Bladder microvascular endothelial cell (primary cell): ENCODE measurements at places on chromosomes 1 and 21. TPM values are rescaled to one million over a fixed set of nuclear protein-coding genes. Genes with fewer than 3 reads are reported as not detected.

Gene S100A7
- total RNA-seq, result not detected in 2 replicates

Gene ZNF695
- total RNA-seq, result 2.3 and 3.3 TPM in 2 replicates

Gene C2CD4D
- not detected in 2 replicates for total RNA-seq

Gene LENEP
- 0.76 TPM in 1 of 2 replicates, not detected in the other for total RNA-seq

Gene PROK1
- total RNA-seq, result not detected in 2 replicates

Gene SMG5
- 36.6 and 91.6 TPM in 2 replicates for total RNA-seq

Gene EFNA1
- total RNA-seq, result 99.7 and 161 TPM in 2 replicates

Gene MANEAL
- total RNA-seq, result 0.32 and 1.6 TPM in 2 replicates

Gene TMPRSS15
- not detected in 2 replicates for total RNA-seq

Gene OR10J1
- total RNA-seq, result not detected in 2 replicates

Gene SMYD2
- total RNA-seq, result 26.2 and 153 TPM in 2 replicates

Gene MAP10
- 0.88 and 1.3 TPM in 2 replicates for total RNA-seq

Gene PLPPR5
- not detected in 2 replicates for total RNA-seq

Gene CYP4Z1
- total RNA-seq, result 0.19 TPM in 1 of 2 replicates, not detected in the other

Gene STRIP1
- 30.6 and 68.2 TPM in 2 replicates for total RNA-seq

Gene LPAR3
- total RNA-seq, result 0.13 TPM in 1 of 2 replicates, not detected in the other

Gene CCDC185
- not detected in 2 replicates for total RNA-seq
